ENCODE measurements at places on chromosomes 12 and 14. TPM values are rescaled to one million over a fixed set of nuclear protein-coding genes. Genes with fewer than 3 reads are reported as not detected.
A peak's percentile ranks its signal among the peaks of the same experiment; 100 is the strongest.

The PDZRN4 gene
- total RNA-seq, result not detected

The DPY19L2 gene
- total RNA-seq, result 0.61 TPM

The C12orf54 gene
- not detected for total RNA-seq

The SCNN1A gene
- not detected for total RNA-seq

The FOXA1 gene
- 0.07 TPM for total RNA-seq

The MAP3K9 gene
- total RNA-seq, result 4.2 TPM

The NFE2 gene
- total RNA-seq, result not detected

The KITLG gene
- total RNA-seq, result 0.09 TPM

The RNASE4 gene
- total RNA-seq, result 0.26 TPM

The OR4E2 gene
- total RNA-seq, result not detected

The GLT1D1 gene
- total RNA-seq, result 2.2 TPM

The FSCB gene
- not detected for total RNA-seq

The LIN7A gene
- total RNA-seq, result 0.51 TPM

GRCh38 chr14:92935446-92935845 lies 12.5 kb downstream of the CHGA start:
- no peak for DNase-seq

- DNase-seq, result no peak
Measured at GRCh38 chr12:68828672-68829068, 20.7 kb downstream of the MDM2 start.

- no peak for DNase-seq
Measured at GRCh38 chr12:27614866-27615265, 81.4 kb upstream of the REP15 start.

GRCh38 chr14:26339381-26339780 lies 258.5 kb downstream of the NOVA1 start:
- DNase-seq, result no peak

GRCh38 chr14:55075628-55076175 lies 24.3 kb downstream of the MAPK1IP1L start:
- no peak for DNase-seq

DNA sequence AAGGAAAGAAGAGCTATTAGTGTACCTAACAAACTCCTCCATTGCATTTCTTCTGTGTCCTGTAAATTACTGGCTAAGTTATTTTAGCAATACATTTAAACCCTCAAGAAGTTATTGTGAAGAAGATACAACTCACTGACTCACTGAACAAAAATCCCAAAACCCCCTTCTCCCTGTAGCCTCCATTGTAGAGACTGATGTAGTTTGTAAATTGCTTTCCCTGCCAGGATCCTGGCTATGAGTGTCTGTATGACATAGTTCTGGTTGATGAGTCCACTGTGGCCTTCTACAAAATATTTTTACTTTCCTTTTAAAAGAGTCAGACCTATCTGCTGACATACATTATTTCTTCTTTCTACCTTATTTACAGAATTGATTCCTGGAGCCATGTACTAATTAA lies 155.6 kb downstream of the SLC6A15 start:
- DNase-seq, result no peak

- DNase-seq, result no peak
Measured at GRCh38 chr12:112851024-112851777, 55.6 kb upstream of the OAS1 start.

- DNase-seq, result no peak
Measured at GRCh38 chr14:74856366-74856765, 19.6 kb downstream of the PROX2 start.

GRCh38 chr14:71175491-71175890 lies 268.2 kb downstream of the PCNX1 start:
- no peak for DNase-seq

GRCh38 chr12:70246580-70246979 lies 3.3 kb downstream of the CNOT2 start:
- no peak for DNase-seq

DNA sequence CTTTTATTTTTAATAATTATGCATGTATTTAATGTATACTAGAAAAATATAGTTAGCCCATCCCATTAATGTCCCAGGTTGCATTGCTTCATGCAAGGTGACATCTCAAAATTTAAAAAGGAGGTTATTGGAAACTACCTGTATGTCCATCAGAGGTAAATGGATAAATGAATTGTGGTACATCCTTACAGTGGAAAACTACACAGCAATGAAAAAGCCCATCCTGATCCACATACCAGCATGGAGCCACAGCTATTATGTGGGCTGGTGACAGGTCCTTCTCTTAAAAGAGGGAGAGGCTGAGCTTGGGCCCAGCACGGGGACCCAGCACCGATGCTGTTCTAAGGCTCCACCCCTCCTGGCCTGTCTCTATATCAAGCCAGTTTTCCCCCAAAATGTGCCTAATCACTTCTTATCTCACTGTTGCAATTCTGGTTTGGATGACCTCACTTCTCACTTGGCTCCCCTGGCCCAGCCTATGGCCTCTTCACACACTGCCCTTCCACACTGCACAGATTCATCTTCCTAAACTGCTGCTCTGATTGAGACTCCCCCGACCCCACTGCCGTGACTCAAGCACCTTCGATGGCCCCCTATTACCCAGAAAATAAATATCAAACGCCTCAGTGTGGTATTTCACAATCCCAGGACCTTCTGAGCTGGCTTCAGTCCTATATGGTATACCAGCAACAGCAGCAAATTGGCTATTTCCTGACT lies 97.1 kb upstream of the NCOR2 start:
- no peak for DNase-seq

DNA sequence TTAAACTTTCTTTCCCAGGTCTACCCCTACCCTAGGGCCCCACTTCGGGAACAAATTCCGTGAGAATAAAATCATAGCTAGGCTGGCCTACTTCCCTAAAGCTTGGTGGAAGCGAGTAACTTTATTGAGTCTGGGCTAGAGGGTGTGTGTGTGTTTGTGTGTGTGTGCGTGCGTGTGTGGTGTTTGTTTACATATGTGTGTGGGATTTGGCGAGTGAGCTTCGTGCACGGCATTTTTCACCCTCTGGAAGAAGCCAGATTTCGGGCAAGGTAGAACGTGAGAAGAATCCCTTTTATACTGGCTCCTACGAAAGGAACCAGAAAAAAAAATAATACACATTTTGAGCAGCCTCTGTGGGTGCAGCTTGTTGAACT lies 7.5 kb upstream of the LHX5 start:
- no peak for DNase-seq

- DNase-seq, result no peak
Measured at GRCh38 chr14:68587931-68588330, 204.9 kb downstream of the ZFP36L1 start.

- no peak for DNase-seq
Measured at GRCh38 chr12:132326646-132327045, 2.7 kb downstream of the GALNT9 start.

- DNase-seq, result no peak
Measured at GRCh38 chr14:74216671-74217070, 22.6 kb upstream of the VSX2 start.

GRCh38 chr12:65300679-65301349 lies 22.3 kb downstream of the MSRB3 start:
- DNase-seq, result no peak

GRCh38 chr12:104623883-104624282 lies 167.1 kb downstream of the CHST11 start:
- DNase-seq, result no peak

DNA sequence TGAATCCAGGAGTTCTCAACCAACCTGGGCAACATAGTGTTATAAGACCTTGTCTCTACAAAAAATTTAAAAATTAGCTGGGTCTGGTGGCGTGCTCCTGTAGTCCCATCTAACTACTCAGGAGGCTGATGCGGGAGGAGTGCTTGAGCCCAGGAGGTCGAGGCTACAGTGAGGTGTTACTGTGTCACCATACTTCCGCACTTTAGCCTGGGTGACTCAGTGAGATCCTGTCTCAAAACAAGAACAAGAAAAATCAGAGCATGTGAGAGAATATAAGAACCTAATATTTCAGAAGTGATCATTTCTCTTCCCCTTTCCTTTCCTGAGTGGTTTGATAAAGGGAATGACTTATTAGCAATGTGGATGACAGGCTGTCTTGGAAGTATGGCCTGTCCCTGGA lies 9.5 kb downstream of the TRAF3 start:
- DNase-seq, result no peak

DNA sequence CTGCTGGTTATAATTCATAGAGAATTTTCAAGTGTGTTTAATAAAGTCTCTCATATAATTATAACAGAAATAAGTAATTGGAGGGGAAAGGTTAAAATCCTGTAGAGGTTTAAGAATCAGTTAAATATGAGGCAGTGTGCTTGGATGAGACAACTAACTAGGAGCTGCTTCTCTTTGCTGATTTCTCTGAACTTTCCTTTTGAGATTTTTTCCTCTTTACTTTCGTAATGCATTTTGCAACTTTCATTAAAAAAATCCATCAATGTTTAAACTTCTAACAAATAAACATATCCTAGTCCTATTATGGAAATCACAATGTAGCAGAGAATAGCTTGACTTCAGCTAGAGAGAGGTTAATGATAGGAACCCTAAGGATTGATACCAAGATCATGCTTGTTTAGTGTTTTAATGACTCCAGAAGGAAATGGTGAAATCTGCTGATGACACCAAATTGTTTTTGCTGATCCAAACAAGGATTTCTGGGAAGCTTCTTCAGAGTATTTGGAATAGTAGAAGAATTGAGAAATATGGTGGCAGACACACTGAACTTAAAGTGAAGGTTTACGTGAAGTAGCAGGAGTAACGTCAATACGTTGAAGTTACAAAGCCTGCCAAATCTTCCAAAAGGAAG lies 122.6 kb downstream of the RAD51B start:
- no peak for DNase-seq

DNA sequence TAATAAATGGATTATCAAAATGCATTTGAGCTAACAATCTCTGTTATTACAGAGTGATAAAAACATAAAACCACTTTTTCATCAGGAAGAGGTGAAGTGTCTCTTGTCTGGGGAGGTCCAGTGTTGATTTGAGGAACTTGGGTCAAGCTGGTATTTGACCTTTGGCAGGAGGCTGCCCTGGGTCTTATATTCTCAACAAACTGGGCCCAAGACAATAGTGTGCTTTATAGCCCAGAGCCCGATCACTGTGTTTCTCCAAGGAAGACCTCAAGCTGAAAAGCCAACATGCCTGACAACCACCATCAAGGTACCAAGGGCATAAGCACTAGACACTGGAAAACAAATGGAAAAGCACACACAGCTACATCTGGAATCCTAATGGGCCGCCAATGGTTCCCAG lies 137.0 kb downstream of the SLC25A21 start:
- no peak for DNase-seq

DNA sequence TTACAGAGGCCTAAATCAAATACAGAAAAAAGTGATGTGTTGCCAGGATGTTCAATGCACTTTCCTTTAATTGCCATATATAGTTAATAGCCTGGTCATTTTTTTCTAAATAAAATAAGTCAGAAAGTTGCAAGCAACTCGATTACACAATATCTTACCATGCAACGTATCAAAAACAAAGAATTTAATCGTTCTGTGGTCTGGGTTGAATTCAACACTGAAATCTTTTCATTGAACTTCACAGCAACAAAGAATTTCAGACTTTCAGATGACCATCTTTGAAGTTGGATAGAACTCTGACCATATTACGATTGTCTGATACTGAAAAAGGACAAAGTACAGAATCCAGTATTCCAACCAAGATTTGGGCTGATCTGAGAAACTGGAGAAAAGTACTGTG lies 231.9 kb downstream of the SLC25A21 start:
- DNase-seq, result no peak

- no peak for DNase-seq
Measured at GRCh38 chr12:92602476-92602875, 100.3 kb upstream of the PLEKHG7 start.

- no peak for DNase-seq
Measured at GRCh38 chr14:32050878-32051277, 26.2 kb upstream of the ARHGAP5 start.

- no peak for DNase-seq
Measured at GRCh38 chr14:55123852-55124639, 5.0 kb upstream of the LGALS3 start.

- no peak for DNase-seq
Measured at GRCh38 chr12:82414926-82415325, 56.6 kb downstream of the METTL25 start.

- DNase-seq, result no peak
Measured at GRCh38 chr12:104681012-104681690, 224.4 kb downstream of the CHST11 start.

DNA sequence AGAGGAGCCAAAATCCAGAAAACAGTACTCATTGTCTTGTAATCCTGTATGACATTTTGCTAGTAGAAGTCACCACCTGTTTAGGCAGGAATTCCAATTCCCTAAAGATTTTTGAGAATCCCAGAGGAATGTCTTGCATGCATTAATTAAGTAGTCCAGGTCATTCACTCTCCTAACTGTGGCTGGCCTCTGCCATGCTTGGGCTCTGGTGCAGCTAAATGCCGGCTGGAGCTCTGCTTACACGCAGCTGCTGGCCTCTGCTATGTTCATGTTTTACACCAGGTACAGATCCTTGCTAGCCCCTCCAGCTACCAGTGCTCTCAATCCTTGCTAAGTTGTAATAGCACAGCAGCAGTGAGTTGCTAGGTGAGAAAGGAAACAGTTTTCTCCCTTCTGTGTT lies 16.3 kb upstream of the HIF1A start:
- peak; percentile 50 for DNase-seq

DNA sequence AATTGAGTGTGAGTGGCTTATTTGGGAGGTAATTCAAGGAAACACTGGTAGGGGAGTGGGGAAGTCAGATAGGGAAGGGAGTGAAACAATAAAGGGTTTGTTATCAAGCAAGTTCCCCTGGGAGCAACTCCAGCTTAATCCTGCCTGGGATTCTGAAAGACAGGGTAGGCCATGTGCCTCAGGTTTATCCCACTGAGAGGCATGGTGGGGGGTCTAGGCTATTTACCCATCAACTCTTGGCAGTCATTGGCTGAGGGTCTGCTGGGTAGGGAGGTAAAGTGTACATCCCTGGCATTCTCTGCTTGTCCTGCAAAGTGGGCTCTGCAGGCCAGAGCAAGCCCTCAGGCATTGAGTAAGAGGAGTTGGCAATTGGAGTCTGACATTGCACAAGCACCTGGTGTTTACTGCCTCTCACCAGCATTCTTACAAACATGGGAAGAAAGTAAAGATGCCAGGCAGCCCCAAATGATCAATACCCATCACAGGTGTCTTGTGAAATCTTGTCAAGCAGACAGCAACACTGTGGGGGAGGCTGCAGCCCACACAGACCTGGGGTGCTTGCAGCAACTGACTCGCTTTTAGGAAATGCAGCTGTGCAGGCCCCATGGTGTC lies 169.3 kb downstream of the KTN1 start:
- no peak for DNase-seq

Data from activated CD4-positive, alpha-beta T cell treated with anti-CD3 and anti-CD28 coated beads, Interleukin-2, amount 10 ng/mL, durations not matched to agents 24 days and 14 days (primary cell).